ENCODE measurements at places on chromosomes 6 and 20.
A peak's percentile ranks its signal among the peaks of the same experiment; 100 is the strongest.

GRCh38 chr20:4998160-4998651 is 3.1 kb downstream of the SLC23A2 start:
- no peak for DNase-seq

DNA sequence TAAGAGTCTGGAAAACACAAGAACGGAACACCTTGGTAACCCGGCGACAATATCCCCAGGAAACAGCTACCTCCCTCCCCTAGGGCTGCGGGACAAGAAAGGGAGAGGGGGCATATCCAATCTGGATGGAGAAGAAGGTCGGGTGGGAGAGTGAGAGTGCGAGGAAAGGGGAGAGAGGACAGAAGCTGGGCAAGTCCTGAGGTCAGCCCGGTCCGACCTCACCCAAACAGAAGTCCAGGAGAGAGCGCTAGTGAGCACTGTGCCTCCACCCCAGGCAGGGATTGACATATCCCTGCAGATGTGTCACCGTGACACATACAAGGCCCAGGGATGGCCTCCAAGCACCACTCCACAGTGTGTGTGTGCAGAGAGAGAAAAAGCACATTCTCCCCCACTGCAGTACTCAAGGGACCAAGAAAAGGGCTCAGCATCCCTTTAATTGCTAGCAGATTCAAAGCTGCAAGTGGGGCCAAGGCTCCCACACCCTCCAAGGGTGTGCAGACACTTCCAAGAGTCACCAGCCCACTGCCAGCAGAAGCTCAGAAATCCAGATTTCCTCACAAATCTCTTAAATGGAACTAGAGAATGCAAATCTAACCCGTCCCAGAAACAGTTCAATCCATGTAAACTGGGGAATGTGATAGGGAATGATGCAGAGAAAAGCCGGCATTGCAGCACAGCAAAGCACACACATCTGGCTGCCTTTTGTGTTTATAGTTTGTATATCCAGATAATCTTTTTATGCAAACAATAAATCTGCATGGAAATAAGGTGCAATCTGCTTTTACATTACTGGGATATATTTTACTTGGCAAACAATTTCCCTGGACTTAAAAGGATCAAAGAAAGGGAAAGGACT is 3.1 kb downstream of the PXDC1 start:
- DNase-seq = peak; percentile 85

DNA sequence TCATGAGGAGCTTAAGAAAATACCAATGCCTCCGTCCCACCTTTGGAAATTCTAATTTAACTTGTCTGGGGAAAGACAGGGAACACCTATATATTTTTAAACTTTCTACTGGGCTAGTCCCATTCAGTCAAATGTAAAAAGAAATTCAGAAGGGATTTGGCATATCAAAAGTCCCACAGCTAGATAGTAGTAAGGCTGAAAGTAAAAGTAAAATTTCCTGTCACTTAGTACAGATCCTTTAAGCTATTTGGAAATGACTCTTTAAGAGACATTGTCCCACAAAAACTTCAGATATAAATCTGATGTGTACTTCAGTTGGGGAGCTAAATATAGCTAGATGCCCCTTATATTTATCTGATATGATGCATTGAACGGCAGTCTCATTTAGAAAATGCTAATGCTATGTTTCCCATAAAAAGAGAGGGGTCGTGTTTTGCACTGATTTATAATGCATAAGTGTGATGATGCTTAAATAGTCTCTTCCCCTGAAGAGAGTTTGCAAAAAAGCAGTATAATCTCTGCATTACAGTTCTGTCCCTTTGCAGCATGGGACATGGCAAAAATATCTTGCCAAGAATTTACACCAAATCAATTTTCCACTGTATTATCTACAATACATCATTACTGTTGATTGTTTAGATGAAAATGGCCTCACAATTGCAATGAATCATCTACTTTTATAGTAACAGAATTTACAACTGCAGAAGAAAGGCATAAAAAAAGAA is 860.8 kb upstream of the MAP3K7 start:
- DNase-seq = no peak

DNA sequence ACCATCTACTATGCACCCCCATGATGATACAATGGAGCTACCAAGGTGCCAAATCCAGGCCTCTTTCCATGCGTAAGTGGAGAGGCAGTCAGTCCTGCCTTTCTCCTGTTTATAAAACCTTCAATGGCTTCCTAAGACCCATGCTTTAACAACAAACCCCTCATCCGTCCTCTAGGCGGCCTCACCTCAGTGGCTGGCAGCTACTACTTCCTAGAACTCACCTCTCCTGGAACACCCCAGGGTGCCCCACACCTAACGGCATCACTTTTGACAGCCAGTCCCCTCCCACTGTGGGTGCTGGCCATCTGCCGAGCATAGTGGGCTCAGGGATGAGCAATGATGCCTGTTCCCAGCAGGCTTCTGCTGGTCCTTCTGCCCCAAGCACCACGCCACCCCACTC is 80.0 kb upstream of the TAB2 start:
- no peak for DNase-seq

DNA sequence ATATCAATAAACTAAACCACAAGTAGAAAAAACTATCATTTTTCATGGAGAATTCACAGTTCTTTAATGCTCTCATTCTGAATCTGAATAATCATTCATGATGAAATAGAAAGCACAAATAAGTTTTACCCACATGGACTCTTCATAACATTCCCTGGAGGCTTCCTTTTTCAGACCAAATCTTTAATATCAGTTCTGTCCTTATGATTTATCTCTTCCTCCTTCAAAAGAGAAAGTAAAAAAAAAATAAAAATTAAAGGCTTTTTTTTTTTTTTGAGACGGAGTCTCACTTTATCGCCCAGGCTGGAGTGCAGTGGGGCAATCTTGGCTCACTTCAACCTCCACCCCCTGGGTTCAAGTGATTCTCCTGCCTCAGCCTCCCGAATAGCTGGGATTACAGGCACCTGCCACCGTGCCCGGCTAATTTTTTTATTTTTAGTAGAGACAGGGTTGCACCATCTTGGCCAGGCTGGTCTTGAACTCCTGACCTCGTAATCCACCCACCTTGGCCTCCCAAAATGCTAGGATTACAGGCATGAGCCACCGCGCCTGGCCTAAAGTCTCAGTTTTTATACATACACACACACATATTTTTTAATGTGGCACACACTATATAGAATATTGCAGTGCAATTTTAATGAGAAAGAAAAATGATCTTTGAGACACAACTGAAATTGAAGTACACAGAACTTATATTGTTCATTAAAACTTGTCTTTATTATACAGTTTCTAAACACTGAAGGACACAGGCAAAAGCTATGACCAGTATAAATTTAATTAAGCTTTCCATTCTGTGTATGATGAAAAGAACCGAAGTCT is 31.9 kb upstream of the ZNF217 start:
- DNase-seq = no peak

DNA sequence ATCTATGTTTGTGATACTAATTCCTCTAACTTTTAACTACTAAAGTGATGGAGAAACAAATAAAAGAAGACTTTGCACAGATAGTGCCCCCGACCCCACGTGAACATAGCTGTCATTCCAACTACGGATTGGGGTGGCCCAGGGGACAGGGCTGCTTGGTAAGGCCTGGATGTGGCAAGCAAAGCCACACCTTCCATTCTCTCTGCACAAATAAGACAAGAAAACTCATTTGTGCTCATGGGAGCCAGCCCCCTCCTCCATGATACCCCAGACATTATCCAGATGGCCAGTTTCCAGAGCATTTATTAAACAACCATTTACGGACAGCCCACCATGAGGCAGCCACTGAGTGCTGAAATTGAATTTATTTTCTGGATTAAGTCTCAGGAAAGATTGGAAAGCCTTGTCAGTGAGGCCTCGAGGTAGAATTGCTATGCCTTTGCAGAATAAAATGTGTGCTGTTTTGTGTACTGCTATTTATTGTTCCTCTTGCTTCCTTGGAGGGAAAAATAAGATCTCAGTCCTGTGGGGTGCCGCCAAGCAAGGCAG is 151.2 kb downstream of the UNC5CL start:
- no peak for DNase-seq

DNA sequence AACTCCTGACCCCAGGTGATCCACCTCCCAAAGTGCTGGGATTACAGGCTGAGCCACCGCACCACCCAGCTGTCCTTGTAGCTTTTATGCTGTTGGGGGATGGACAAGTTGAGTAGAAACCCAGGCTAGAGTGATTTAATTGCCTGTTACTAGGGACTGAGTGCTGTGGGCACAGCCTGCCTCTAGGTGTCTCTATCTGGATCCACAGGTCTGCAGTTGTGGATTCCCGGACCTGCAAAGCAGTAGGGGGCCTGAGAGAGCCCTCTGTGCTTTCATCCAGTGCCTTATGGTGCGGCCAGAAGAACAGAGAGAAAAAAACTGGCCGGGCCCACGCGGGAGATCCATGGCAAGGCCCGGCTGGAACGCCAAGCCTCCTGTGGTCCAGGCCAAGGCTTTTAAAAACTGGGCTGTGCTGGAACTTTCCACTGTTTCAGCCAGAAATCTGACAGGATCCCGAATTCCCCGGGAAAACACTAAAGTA is 5.2 kb downstream of the SIRPA start:
- DNase-seq = peak; percentile 59

DNA sequence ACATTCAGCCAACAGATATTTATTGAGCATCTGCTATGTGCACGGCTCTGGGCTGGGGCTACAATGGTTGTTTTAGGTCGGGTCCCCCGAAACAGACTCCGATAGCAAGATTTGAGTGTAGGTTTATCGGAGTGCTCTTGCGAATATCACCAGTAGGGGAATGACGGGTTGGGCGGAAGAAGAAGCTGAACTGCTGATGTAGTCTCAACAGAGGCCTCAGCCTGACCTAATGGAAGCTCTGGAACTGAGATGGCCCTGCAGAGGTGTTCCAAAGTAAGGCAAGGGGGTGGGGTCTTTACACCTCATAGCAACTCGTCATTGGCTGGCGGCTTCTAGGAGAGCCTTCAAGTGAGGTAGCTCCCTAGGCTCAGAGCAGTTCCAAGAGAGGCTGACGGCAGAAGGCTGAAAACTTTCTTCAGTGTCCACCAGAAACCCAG is 1.1 kb downstream of the L3MBTL1 start:
- no peak for DNase-seq

DNA sequence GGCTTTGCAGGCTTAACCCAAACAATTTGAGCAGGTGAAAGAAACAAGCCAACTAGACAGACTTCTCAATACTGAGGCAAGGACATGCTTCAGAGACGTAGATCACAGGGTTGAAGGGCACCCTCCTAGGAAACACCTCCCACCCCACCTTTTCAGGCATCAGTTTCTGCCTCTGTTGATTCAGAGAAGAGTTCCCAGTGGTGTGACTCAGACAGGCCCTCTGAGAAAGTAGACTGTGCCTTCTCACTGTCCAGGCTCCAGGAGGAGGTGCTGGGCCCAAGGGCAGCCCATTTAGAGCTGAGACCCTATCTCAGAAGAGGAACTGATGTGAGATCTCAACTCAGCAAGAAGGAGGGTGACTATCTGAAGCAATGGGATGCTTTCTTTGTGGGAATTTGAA is 108.1 kb downstream of the FAM50B start:
- no peak for DNase-seq

DNA sequence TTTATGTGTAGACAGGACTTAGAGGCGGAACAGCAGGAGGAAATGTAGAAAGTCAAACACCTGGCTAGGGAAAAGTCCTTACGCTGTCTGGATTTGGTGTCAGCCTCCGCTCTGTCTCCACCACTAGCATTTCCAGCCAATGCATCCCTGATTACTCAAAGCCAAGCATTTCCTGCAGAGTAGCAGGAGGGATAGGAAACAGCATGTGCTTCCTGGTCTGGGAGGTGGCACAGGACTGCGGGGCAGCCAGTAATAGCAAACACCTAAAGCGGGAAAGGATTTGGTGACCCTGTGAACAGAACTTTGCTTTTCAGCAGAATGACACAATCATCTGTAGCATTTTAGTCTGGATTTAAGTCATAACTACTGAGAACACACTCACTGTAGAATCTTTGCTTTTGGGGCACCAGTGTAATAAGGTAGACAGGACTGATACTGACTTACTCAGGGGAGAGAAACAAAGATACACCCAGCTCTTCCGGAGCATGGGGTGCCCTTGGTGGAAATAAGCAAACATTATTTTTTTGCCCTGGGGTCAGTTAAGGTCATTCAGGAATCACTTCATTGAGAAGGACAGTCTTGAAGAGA is 133.3 kb upstream of the AHI1 start:
- no peak for DNase-seq

- DNase-seq = no peak
These were observed 9.4 kb downstream of the OR12D1 start for GRCh38 chr6:29424168-29424567.

DNA sequence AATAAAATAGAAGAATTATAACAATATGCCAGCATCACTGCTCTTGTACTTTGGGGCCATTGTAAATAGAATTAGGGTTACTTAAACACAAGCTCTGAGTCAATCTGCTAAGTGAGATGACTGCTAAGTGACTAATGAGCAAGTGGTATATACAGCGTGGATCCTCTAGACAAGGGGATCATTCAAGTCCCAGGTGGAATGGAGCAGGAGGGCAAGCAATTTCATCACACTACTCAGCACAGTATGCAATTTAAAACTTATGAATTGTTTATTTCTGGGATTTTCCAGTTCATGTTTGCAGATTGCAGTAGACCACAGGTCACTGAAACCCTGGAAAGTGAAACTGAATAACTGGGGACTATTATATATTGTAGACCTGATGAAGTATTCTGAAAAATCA is 235.3 kb downstream of the BTBD3 start:
- DNase-seq = peak; percentile 5

GRCh38 chr6:8888468-8888867 is 453.1 kb upstream of the SLC35B3 start:
- no peak for DNase-seq

DNA sequence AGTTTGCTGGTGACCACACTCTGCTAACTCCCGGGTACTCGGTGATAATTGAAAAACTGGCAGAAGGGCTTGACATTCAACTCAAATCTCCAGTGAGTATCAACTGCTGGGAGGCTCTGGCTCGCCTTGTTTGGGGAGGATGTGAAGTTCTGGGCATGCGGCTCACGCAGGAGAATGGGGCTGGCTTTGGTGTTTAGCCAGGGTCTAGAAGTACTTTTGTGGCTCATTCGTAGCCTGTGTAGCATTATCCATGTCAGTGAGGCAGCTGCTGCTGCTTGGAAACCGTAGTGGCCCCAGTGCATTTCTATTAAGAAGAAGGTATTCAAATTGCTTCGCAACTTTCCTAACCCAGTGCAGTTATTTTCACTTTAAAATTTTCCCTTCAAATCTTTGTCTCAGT is 52.2 kb downstream of the KDM1B start:
- no peak for DNase-seq

DNA sequence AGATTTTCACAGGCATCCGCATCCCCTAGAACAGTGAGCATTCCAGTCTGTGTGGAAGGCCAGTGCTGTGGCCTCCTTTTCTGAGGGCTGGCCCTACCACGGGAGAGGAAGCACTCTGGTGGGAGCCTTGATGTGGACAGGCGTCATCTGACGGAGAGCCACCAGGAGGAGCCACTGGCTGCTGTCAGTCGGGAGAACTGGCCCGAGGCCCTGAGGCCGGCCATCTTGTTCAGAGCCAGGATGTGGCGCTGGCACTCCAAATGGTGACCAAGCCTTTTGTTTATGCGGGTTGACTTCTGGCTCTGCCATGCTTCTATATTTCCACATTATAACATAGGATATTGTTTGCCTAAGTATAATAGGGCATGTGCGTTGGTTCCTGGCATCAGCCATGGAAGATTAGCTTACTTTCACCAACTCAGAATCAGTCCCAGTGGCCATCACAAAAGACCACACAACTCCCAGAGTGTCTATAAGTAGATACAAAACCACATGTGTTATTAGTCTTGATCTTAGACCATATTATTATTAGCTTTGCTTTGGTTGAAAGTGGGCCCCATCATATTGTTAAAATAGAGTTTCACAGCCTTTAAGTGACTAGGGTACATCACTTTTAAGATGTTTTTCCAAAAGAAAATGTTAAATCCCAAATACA is 273.9 kb upstream of the TAB2 start:
- no peak for DNase-seq

- DNase-seq = no peak
These were observed 104.9 kb downstream of the TULP4 start for GRCh38 chr6:158416883-158417759.

Measured in fibroblast of the conjunctiva (primary cell).